ENCODE measurements at places on chromosomes 4 and X.

GRCh38 chr4:188341428-188341827 lies 202.2 kb downstream of the TRIML1 start:
- DNase-seq, result no peak

DNA sequence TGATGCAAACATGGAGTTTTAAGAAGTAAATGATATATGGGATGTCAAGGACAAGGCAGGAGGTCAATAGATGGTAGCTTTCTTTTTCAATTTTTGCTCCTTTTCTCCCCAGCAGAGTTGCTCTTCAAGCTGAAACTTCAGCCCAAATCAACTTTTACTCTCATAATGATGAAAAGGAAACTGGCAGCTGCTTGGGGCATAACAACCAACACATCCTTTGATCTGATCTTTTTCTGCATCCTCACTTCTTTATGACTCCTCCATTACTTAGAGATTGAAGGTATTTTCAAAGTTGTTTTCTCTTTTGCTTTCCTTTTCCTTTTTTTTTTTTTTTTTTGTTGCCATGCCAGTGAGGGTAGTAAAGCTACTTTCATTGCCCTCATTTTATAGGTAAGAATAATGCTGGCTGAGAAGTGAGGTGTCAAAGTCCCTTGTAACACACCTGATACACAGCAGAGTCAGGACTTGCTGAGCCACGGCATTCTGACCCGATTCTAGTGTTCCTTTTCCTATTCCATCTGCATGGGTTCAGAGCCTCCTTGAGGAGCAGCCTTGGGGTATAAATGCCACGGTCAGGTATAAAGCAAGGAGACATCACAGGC lies 26.9 kb downstream of the SLC2A9 start:
- DNase-seq, result no peak

DNA sequence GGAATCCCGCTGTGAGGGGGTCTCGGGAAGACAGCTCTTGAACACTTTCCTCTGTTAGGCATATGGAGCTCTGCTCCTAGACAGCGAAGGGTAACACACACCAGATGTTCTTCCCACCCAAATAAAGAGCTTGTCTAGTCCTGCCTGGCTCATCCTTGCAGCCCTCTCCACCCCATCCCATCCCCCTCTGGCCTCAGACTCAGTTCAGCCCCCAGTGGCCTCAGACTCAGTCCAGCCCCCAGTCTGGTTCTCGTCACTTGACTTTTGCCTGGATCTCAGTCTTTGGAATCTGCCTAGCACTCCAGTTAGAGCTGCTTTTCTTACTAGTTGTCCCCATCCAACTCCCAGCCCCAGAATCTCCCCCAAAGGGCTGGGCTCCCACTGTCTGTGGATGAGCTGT lies 14.9 kb downstream of the RAB33A start:
- no peak for DNase-seq

DNA sequence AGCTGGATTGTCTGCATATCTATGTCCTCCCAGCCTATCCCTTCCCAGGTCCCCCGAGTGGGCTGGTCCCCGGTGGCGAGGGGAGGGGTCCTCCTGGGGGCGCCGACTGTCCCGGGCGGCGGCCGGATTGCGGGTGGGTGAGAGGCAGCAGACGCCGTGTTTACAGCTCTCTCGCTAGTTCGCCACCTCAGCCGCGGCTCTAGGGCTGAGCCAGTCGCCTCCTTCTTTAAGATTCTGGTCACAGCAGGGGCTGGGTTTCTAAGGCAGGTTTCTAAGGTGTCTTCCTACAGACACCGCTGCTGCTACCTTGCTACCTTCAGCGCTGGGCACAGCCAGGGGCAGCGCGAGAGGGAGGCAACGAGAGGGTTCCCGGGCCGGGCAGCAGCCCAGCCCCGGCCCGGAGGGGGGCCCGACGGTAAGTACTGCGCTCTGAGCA lies 57.2 kb downstream of the FRMPD3 start:
- no peak for DNase-seq

GRCh38 chr4:1396806-1397455 lies 9.3 kb downstream of the NKX1-1 start:
- no peak for DNase-seq

DNA sequence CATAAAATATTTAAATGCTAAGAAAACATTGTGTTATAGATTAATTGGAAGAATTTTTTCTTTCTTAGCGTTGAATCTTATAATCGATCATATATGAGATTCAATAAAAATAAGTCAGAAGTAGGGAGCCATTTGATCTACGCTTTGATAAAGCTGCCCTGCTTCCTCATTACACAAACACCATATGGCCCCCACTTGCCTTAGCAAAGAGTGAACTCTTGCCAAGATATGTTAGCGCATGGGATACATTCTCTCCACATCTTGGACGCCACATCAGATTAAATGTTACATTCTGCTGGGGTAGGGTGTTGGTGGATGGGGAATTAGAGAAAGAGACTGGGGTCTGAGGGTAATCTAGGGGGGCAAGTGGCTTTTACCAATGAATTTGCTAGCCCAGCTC lies 207.7 kb upstream of the MID1 start:
- no peak for DNase-seq

DNA sequence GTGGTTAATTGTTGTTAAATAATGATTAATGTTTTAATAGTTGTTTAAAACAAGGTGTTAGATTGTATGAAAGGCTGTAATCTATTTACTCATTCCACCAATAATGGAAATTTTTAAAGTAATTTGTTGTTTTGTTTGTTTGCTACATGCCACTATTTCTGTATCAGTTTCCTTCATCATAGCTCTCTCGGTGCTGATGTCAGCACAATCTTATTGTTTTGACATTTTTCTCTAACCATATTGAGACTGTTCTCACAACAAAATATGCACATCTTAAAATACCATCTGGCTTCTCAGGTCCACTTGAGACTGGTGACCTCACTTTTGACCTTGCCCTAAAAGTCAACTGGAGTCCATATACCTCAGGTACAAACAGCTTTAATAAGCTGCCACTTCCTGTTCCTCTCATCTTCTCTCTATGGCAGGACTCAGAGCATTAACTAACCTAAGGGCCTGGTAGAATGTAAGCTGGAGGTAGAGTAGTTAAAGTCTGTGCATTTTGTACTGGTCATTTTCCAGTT lies 1.0 kb upstream of the GUCY1B1 start:
- DNase-seq, result no peak

DNA sequence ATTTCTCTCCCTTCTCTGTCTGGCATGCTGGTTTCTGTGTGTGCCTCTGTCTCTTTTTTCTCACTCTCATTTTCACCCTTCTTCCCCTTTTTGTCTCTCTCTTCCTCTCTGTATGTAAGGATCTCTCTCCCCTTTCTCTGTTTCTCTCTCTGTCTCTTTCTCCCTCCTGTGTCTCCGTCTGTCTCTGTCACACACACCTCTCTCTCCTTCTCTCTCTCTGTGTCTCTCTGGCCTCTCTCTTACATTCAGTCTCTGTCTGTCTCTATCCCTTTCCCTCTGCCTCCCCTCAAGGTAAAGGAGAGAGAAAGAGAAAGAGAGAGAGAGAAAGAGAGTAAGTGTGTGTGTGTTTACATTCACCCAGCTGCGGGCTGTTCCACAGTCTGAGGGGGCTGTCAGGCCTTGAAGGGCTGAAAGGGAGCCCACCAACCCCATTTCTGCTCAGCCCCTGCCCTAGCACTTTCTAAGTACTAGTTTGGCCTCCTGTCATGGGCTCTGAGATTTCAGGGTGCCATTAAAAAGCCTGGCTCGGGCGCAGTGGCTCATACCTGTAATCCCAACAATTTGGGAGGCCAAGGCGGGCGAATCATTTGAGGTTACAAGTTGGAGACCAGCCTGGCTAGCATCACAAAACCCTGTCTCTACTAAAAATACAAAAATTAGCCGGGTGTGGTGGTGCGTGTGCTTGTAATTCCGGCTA lies 9.6 kb upstream of the TSPYL2 start:
- DNase-seq, result no peak

DNA sequence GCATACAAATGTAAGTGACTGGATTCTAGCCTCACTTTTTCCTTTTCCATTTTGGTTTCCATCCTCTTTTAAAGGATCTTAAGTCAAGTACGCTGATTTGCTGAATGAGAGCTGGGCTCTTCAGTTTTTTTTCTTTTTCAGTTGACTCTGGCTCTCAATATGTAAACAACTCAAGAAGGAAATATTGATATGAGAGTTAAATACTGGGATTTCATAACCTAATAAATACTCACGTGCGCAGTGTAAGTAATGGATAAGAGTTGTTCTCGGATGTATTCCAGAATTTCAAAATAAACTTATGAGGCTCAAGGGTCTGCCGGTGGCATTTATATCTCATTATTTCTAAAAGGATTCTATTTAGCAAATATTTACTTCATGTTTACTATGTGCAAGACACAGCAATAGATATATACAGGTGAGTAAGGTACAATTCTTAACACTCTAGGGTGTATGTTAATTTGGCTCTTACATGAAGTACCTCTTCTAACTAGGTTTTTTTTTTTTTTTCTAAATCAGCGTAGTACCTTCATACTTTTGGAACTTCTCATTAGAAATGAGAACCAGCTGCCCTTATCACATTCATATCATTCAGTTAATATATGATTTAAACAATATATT lies 11.0 kb upstream of the MAGEB10 start:
- DNase-seq, result no peak

GRCh38 chr4:78512357-78512920 lies 39.1 kb upstream of the ANXA3 start:
- no peak for DNase-seq

- no peak for DNase-seq
These were observed 83.7 kb upstream of the NHS start for GRCh38 chrX:17291171-17291900.

DNA sequence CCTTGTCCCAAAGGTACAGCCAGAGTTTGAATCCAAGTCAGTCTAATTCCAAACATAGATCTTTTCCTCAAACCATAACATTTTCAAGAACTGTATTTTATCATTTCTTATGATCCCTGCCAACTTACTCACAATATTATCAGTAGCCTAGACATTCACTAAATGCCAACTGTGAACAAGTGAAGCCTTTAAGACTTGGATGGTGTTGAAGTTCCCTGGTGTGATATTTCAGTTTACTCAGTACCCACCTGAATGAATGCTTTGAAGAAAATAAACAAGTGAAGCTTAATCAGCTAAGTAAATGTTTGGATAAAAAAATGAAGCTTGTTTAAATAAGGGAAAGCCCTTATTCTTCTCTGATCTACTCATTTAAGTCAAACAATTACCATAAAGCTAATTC lies 1028.3 kb downstream of the DMD start:
- DNase-seq, result no peak

GRCh38 chr4:39030725-39031124 lies 1.5 kb downstream of the TMEM156 start:
- no peak for DNase-seq

GRCh38 chr4:11281720-11282119 lies 147.0 kb downstream of the HS3ST1 start:
- DNase-seq, result no peak

- no peak for DNase-seq
These were observed 48.4 kb upstream of the TMPRSS11A start for GRCh38 chr4:68011684-68012083.

- DNase-seq, result no peak
These were observed 131.5 kb upstream of the LDB2 start for GRCh38 chr4:17029964-17030363.

Measured in HAP-1 (cell line).